ENCODE measurements at places on chromosomes 4 and X. TPM values are rescaled to one million over a fixed set of nuclear protein-coding genes. Genes with fewer than 3 reads are reported as not detected.

ITIH6 gene
- not detected for total RNA-seq

PTCHD1 gene
- not detected for total RNA-seq

MEPE gene
- not detected for total RNA-seq

PRSS12 gene
- not detected for total RNA-seq

CSAG3 gene
- total RNA-seq = not detected

NAA11 gene
- not detected for total RNA-seq
